Amniotic stem cell (primary cell): ENCODE measurements at places on chromosomes 11 and 22.

- DNase-seq = no peak
Observed at GRCh38 chr22:49964136-49965090, 3.8 kb downstream of the PIM3 start.

DNA sequence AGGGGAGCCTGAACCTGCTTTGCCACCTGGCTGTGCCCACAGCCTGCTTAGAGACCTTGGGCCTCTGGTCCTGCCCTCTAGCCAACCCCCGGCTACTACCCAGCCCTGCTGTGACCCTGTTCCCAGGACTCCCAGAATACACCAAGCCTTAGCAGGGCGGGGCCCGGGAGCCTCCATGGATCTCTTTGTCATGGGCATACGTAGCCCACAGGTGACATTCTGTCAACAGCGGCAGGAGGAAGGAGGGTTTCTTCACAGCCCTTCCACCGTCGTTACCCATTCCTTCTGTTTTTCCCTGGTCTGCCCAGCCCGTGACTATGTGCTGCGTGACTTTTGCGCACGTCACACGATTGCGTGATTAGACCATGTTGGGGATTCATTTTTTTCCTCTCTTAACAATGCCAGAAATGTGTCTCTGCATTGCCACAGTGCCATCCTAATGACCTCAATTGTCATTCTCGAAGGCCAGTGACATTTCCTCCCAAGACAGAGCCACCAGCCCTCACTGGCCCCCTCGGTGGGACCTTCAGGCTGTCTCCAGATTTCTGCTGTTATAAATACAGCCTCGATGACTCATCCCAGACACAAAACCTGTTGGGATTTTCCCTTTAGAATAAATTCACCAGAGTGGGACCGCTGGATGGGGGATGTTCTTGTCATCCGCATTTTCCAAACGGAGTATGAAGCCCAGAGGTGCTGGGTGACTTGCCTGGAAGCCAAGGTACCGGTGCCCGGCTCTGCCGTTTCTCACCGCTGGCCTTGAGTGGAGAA lies 9.0 kb downstream of the SYT12 start:
- no peak for DNase-seq

DNA sequence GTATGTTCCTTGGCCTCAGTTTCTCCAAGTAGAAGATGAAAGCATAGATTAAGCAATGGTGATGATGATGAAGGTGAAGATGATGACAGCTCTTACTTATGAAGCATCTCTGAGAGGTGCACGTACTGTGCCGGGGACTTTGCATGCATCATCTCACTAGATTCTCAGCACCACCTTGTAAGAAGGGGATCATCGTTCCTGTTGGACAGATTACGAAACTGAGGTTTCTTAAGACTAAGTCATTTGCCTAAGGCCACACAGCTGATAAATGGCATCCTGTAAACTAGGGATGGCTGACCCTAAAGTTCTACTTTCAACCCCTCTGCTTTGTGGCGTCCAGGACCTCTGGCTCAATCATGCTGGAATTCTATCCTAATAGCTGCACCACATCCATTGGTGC lies 8.7 kb downstream of the MS4A15 start:
- DNase-seq = no peak

- peak; percentile 81 for DNase-seq
Observed at GRCh38 chr11:57778318-57779037, 16.9 kb downstream of the CTNND1 start.
